ENCODE measurements at places on chromosomes 4 and X.

DNA sequence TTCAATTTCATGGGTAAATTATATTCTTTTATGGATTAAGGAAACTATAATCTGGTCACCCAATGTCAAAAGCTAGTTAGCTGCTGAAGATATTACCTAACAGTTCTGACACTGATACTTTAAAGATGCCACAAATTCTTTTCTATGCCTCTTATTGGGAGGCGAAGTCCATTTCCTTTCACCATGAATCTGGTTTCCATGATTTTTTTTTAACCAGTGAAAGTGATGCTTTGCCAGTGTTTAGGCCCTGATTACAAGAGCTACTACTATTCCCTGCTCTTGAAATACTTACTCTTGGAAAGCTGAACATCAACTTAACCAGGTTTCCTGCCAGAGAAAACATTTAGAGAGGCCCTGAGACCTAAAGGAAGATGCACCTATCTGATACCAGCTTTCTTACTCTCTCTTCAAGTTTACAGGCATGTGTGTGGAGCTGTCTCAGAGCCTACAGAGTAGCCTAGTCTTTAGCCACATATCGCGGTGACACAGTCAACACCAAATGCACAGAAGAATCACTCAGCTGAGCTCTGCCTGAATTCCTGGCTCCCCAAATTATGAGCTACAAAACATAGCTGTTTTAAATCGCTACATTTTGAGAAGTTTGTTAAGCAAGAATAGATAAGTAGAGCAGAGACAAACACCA is 1280.8 kb downstream of the PCDH7 start:
- no peak for DNase-seq

- DNase-seq: no peak
Observed at GRCh38 chr4:118968813-118969212, 80.2 kb downstream of the SYNPO2 start.

- no peak for DNase-seq
Observed at GRCh38 chr4:158428242-158428641, 93.4 kb upstream of the RXFP1 start.

GRCh38 chr4:128337863-128338262 is 50.2 kb upstream of the PGRMC2 start:
- DNase-seq: no peak

GRCh38 chr4:165096776-165097175 is 15.9 kb downstream of the TMEM192 start:
- no peak for DNase-seq

DNA sequence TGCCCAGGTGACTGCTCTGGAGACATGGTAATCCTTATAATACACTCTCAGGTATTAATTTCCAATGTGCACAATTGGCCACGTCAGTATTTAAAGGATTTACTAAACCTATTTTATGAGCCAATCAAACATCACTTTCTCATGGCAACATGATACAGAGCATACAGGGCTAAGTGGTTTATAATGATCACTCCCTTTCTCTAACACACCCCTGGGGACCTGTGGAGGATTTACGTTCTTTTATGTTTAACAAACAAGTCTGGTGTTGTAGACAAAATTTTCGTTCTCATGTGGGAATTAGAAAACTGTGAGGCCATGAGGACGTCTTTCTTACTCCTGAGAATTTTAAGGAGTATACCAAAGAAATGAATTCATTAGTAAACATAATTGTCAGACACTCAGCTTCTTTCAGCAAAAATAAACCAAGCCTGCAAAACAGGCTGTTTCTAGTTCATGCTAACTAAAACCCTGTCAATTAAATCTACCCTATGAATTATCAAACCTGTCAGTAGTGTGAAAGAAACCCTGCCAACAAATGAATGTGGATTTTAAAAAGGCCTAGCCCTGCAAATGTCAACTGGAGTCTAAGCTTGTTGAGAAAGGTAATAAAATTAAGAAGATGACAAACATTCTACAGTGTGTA is 155.8 kb downstream of the PDGFC start:
- no peak for DNase-seq

DNA sequence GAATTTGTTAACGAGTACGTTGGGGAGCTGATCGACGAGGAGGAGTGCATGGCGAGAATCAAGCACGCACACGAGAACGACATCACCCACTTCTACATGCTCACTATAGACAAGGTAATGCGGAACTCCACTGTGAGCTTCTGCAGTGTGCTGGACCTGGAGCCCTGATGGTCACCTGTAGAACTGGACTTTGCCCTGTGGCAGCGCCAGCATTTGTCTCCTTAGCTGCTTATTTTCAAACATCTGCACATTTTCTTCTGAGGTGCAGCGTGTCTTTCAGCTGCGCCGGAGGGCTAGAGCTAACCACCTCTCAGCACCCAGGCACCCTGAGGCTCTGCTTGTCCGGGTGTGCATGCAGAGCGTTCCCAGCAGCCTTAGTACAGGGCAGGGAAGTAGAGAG is 47.7 kb downstream of the NELFA start:
- no peak for DNase-seq

DNA sequence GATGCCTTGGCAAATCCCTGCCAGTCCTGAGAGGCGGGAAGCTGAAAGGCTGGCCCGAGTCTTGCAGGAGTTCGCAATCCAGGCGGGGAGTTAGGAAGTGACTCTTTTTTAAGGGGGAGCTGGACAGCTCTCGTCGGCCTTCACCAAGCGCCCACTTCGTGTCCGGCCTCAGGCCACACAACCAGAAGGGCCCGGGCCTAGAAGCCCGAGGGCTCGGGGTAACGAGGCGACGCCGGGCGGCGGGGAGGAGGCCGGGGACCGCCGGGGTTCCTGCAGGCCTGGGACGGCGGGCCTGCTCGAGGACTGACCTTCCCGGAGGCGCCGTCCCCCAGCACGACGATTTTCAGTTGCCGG is 395 bp downstream of the RAB28 start:
- no peak for DNase-seq

- no peak for DNase-seq
Observed at GRCh38 chr4:106615410-106615945, 246.9 kb upstream of the GIMD1 start.

Data from stimulated activated CD8-positive, alpha-beta memory T cell treated with anti-CD3 and anti-CD28 coated beads, Interleukin-4, amount 100 ng/mL, for 4 hours (primary cell).